ENCODE measurements at places on chromosomes 11 and 22. TPM values are rescaled to one million over a fixed set of nuclear protein-coding genes. Genes with fewer than 3 reads are reported as not detected.

GRCh38 chr11:131495423-131495822 lies 125.0 kb downstream of the NTM start:
- DNase-seq: no peak

GRCh38 chr11:116853461-116854073 lies 16.1 kb upstream of the APOA1 start:
- DNase-seq: peak; percentile 78

- no peak for DNase-seq
Measured at GRCh38 chr11:62069986-62070919, 53.6 kb upstream of the INCENP start.

The MS4A4A gene
- not detected for polyA plus RNA-seq

All from naive thymus-derived CD4-positive, alpha-beta T cell (primary cell).